ENCODE measurements at places on chromosomes 1 and 21. TPM values are rescaled to one million over a fixed set of nuclear protein-coding genes. Genes with fewer than 3 reads are reported as not detected.

The TFB2M gene
- 12.7 TPM for total RNA-seq

The GSTM3 gene
- 34.1 TPM for total RNA-seq

The KDF1 gene
- 11.6 TPM for total RNA-seq

The LCE1A gene
- not detected for total RNA-seq

The UBIAD1 gene
- total RNA-seq, result 8.6 TPM

The GJA9 gene
- total RNA-seq, result 1.6 TPM

The ZNF648 gene
- total RNA-seq, result 0.14 TPM

The TTC39A gene
- 52.5 TPM for total RNA-seq

The DYNLT4 gene
- not detected for total RNA-seq

The ANXA9 gene
- 0.32 TPM for total RNA-seq

The C4BPB gene
- not detected for total RNA-seq

The KRTAP19-3 gene
- total RNA-seq, result not detected

The FCAMR gene
- total RNA-seq, result 0.37 TPM

The GIPC2 gene
- 14.2 TPM for total RNA-seq

The HSD3B2 gene
- 125 TPM for total RNA-seq

The ABCA4 gene
- total RNA-seq, result not detected

The UTS2 gene
- total RNA-seq, result not detected

The CYP4A11 gene
- not detected for total RNA-seq

The GBP6 gene
- not detected for total RNA-seq

The FCRL6 gene
- 1.4 TPM for total RNA-seq

The TRIM17 gene
- not detected for total RNA-seq

The CD5L gene
- total RNA-seq, result not detected

The SLC30A2 gene
- total RNA-seq, result not detected

The RBM34 gene
- 31.1 TPM for total RNA-seq

The TMEM52 gene
- total RNA-seq, result 5.3 TPM

The KCNN3 gene
- total RNA-seq, result 4.4 TPM

The CRYAA gene
- not detected for total RNA-seq

The GUCA2A gene
- 3.2 TPM for total RNA-seq

The TSPAN1 gene
- total RNA-seq, result 228 TPM

The SPATA46 gene
- not detected for total RNA-seq

The AJAP1 gene
- total RNA-seq, result not detected

The NOTCH2 gene
- 46.3 TPM for total RNA-seq

The HCRTR1 gene
- total RNA-seq, result not detected

The OR2L2 gene
- total RNA-seq, result not detected

The SH3D21 gene
- 16.5 TPM for total RNA-seq

The CFHR4 gene
- total RNA-seq, result not detected

The AIRE gene
- total RNA-seq, result not detected

The PTGFR gene
- total RNA-seq, result 0.40 TPM

The PAQR6 gene
- total RNA-seq, result not detected

The LENEP gene
- total RNA-seq, result not detected

The KIAA0040 gene
- 22.5 TPM for total RNA-seq

The RNU1-3 gene
- total RNA-seq, result not detected

The AMPD1 gene
- total RNA-seq, result 0.82 TPM

The SEMA4A gene
- total RNA-seq, result 4.8 TPM

The C1QB gene
- 108 TPM for total RNA-seq

The GPR25 gene
- total RNA-seq, result not detected

The FNDC5 gene
- total RNA-seq, result not detected

Data from transverse colon (tissue), 4 donors.